ENCODE measurements at places on chromosomes 12 and 14.

GRCh38 chr14:79101388-79101787 lies 931.2 kb downstream of the NRXN3 start:
- no peak for DNase-seq

DNA sequence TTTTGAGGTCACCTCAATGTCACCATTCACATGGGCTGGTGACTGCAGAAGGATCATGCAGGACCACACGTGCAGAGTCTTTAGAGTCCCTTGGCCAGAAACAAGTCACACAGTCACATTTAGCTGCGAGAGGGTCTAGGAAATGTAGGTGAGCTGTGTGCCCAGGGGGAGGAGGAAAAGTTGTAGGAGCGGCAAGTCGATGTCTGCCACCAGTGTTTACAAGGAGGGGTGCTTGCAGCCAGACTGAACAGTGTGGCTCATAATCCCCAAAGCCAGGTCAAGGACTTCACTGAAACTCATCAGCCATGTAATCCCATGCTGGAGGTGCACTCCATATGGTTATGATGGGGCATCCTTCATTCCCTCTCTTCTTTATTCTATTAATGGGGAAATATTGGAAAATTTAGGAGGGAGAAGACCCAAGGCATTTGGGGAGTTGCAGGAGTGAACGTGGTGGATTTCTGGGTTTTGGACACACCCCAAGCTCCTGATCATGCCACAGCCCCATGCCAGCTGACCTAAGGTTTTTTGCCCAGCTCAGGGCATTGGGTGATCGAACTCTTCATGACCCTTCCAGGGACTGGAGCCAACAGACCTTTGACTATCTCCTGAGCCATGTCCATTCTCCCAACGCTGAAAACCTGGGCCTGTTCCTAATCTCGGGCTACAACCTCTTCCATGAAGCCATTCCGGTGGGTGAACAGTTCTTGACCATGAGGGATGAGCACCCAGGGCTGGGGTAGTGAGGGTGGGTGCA lies 7.2 kb downstream of the DAO start:
- no peak for DNase-seq

- no peak for DNase-seq
Measured at GRCh38 chr12:90938451-90938850, 16.5 kb downstream of the CCER1 start.

GRCh38 chr12:108483213-108484059 lies 31.6 kb upstream of the FICD start:
- DNase-seq, result no peak

- no peak for DNase-seq
Measured at GRCh38 chr12:991350-992333, 619 bp downstream of the ERC1 start.

DNA sequence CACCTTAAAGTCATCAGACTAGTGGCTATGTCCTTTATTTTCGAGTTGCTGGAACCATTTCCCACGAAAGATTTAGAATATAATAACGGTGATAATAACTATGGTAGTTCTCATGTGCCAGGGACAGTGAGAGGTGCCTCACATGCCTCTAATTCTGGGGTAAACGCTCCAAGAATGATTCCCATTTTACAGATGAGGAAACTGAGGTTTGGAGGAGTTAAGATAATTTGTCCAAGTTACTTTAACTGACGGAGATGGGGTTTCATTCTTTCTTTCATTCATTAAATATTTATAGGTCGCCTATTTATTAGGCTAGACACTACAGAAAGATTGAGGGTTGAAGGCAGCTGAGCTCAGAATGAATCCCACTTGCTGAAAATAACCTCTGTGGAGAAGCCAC lies 30.7 kb upstream of the FOS start:
- DNase-seq, result no peak

DNA sequence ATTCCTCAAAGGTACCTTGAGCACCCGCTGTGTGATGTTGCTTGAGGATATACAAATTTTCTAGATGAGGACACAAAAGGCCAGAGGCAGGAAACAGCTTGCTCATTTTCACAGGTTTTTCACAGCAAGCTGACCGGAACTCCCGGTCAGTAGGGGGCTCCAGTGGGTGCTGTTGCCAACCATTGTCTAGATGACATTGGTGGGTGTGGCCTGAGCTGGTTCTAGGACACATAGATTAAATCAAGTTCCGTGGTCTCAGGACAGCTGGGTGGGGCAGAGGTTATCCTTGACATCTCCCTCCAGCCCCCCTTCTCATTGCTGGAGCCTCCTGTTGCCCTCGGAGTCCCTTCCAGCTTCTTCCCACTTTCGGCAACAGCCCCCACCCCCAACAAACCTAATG lies 153.6 kb upstream of the FKBP4 start:
- DNase-seq, result no peak

- no peak for DNase-seq
Measured at GRCh38 chr12:67474934-67475620, 173.5 kb upstream of the DYRK2 start.

GRCh38 chr12:114679452-114679875 lies 4.5 kb downstream of the TBX3 start:
- no peak for DNase-seq
